ENCODE measurements at places on chromosomes 5 and 9.

DNA sequence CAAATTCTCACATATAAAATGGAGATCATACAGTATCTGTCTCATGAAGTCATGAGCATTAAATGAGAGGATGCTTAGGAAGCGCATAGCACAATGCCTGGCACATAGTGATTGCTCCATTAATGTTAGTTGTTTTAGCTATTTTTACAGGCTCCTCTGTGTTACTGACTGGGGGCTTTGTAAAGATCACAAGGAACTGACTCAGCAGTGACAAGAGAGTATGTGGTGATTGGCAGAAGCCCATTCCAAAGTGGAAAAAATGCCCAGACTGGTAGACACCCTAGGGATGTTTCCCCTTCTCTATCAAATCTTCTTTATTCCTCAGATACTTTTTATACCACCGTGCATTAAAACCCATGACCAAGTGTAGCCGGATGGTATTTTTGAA lies 33.5 kb downstream of the ABLIM3 start:
- no peak overlapping the region for H3K4me3 ChIP-seq
- no peak overlapping the region for H3K27ac ChIP-seq
- no peak for DNase-seq

DNA sequence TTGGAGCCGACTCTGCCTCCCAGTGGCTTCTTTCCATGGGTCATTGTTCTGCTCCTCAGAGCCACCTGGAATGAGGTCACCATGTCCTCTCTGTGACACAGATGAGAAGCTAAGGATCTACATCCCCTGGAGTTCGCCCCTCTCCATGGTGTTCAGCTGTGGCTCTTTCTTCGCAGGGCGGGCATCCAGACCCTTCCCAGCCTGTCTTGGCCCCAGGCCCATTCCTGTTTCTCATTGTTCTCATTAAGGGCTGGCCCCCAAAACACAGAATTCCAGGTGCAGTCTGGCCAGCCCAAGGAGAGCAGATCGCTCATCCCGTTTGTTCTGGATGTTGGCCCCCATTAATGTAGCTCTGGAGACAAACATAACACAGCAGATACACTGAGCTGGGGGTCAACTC lies 66.4 kb upstream of the COL15A1 start:
- H3K36me3 ChIP-seq, result no peaks in the 10 kb centered on the region
- H3K4me3 ChIP-seq, result no peak overlapping the region
- no peaks in the 10 kb centered on the region for H3K27me3 ChIP-seq

GRCh38 chr9:89915187-89915586 lies 310.4 kb downstream of the GADD45G start:
- H3K36me3 ChIP-seq, result no peaks in the 10 kb centered on the region
- H3K27me3 ChIP-seq, result no peaks in the 10 kb centered on the region
- H3K4me1 ChIP-seq, result no peaks in the 10 kb centered on the region
- H3K27ac ChIP-seq, result no peak overlapping the region
- no peak overlapping the region for H3K4me3 ChIP-seq
- DNase-seq, result no peak

DNA sequence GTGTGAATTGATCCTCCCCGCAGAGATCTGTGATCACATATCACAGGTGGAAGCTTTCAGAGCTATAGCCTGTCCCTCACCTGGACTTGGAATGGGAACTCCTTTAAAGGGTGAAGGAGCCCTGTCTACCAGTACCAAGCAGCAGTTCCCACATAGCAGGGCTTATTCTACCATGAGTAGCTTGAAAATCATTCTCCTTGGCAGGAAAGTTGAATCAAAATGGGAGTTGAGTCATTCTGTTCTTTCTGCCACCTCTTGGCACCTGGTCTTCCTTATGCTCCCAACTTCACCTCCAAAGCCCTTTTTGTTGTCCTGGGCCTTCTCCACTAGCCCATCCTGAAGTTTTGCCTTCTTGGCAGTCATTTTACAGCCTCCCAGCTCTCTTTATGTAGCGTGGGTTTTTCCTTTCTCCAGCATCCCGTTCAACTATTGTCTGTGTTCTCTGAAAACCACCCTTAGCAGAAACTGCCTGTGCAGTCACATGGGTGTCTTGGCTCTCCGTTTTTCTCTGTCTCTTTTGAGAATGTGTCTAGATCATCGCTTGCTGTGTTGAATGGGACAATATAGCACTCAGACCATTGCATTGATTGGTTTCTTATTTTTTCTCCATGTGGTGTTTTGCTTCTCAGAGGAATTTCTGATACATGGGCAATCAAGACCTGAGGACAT lies 222.2 kb downstream of the AOPEP start:
- peaks cover 33% of the 10 kb centered on the region for H3K4me1 ChIP-seq
- H3K36me3 ChIP-seq, result no peaks in the 10 kb centered on the region
- no peak for DNase-seq
- H3K4me3 ChIP-seq, result no peak overlapping the region
- no peak overlapping the region for H3K27ac ChIP-seq

DNA sequence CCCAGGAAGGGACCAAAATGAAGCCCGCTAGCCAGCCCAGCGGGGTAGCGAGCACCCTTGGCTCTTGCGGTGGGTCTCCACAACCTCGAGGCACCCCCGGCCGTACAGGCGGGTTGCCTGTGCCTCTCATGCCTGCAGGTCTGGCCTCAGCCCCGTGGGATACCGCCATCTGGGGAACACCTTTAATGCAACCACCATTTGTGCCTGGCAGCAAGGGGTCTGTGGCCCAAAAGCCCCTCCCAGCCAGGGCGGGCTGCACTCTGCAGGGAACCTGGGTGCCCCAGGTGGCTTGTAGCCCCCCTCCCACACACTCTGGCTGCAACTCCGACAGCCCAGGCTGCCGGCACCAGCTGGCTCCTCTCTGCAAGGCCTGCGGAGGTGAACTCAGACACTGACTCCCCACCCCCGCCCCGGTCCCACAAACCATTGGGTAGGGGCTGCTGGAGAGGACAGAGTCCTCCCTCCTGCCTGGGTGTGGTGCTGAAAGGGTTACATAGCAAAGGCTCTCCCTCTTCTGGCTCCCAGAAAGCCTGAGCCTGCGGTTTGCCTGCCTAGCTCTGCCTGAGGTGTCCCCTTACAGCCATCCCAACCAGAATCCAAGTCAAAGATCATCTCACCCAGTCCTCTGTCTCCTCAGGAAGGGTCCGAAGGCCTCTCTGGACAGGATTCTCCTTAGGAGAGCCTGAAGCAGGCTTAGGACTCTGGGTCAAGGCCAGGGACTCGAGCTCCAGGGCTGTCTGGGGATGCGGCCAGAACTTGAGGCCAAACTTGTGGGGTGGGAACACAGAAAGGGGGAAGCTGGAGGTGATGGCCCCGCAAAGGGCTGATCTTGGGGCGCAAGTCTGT lies 109.4 kb downstream of the PSD2 start:
- H3K4me3 ChIP-seq, result no peak overlapping the region
- H3K27me3 ChIP-seq, result peaks cover 36% of the 10 kb centered on the region
- H3K36me3 ChIP-seq, result no peaks in the 10 kb centered on the region
- no peak overlapping the region for H3K27ac ChIP-seq

GRCh38 chr9:68895741-68896478 lies 118.0 kb downstream of the PRKACG start:
- no peak overlapping the region for H3K27ac ChIP-seq
- H3K4me1 ChIP-seq, result peaks cover 34% of the 10 kb centered on the region
- peak; percentile 32 for DNase-seq
- peak overlapping the region; percentile 10 for H3K4me3 ChIP-seq
- no peaks in the 10 kb centered on the region for H3K27me3 ChIP-seq
- no peaks in the 10 kb centered on the region for H3K36me3 ChIP-seq

- H3K4me3 ChIP-seq, result no peak overlapping the region
- no peak for DNase-seq
- no peaks in the 10 kb centered on the region for H3K27me3 ChIP-seq
- no peak overlapping the region for H3K27ac ChIP-seq
Observed at GRCh38 chr5:65663804-65664521, 39.1 kb downstream of the SHLD3 start.

DNA sequence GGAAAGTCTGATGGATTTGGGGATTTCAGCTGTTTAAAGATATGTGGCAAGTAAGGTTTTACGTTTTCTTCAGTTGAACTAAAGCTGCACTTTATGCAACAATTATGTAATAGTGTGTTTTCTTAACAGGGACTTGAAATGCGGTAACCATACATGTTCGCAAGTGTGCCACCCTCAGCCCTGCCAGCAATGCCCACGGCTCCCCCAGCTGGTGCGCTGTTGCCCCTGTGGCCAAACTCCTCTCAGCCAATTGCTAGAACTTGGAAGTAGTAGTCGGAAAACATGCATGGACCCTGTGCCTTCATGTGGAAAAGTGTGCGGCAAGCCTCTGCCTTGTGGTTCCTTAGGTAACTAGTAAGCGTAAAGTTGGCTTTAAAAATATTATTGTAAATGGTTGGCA lies 28.5 kb downstream of the NFX1 start:
- no peak for DNase-seq
- peaks cover 72% of the 10 kb centered on the region for H3K36me3 ChIP-seq
- no peak overlapping the region for H3K27ac ChIP-seq
- no peaks in the 10 kb centered on the region for H3K4me1 ChIP-seq
- H3K4me3 ChIP-seq, result no peak overlapping the region
- no peaks in the 10 kb centered on the region for H3K27me3 ChIP-seq

GRCh38 chr5:28430565-28431178 lies 1392.3 kb upstream of the CDH9 start:
- H3K36me3 ChIP-seq, result no peaks in the 10 kb centered on the region
- DNase-seq, result no peak
- no peaks in the 10 kb centered on the region for H3K27me3 ChIP-seq
- H3K27ac ChIP-seq, result no peak overlapping the region
- no peak overlapping the region for H3K4me3 ChIP-seq

DNA sequence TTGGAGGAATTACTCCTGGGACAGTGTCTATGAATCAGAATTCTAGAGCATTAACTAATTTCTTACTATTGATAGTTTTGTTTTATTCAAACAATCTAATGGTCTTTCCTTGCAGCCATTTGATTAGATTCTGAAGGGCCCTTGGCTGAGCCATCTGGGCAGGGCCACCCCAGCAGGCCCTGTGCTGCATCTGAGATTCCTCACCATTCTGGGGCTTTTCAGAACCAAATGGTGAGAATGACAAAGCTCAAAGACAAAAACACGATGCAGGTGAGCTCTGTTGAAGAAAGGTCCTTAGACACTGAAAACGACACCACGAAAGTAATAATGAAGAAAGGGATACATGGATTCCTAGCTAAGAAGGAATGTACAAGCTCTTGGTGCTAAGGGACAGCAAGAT lies 321.0 kb upstream of the IRX4 start:
- DNase-seq, result no peak
- H3K27ac ChIP-seq, result no peak overlapping the region
- no peaks in the 10 kb centered on the region for H3K36me3 ChIP-seq
- H3K4me3 ChIP-seq, result no peak overlapping the region
- H3K27me3 ChIP-seq, result no peaks in the 10 kb centered on the region

GRCh38 chr5:87190687-87191086 lies 77.0 kb upstream of the RASA1 start:
- no peak overlapping the region for H3K4me3 ChIP-seq
- peaks cover 12% of the 10 kb centered on the region for H3K4me1 ChIP-seq
- H3K27ac ChIP-seq, result no peak overlapping the region
- H3K27me3 ChIP-seq, result no peaks in the 10 kb centered on the region
- DNase-seq, result no peak
- H3K36me3 ChIP-seq, result no peaks in the 10 kb centered on the region

GRCh38 chr5:74833537-74834266 lies 32.5 kb downstream of the FAM169A start:
- no peaks in the 10 kb centered on the region for H3K27me3 ChIP-seq
- H3K36me3 ChIP-seq, result no peaks in the 10 kb centered on the region
- DNase-seq, result no peak
- no peak overlapping the region for H3K27ac ChIP-seq
- H3K4me3 ChIP-seq, result no peak overlapping the region

DNA sequence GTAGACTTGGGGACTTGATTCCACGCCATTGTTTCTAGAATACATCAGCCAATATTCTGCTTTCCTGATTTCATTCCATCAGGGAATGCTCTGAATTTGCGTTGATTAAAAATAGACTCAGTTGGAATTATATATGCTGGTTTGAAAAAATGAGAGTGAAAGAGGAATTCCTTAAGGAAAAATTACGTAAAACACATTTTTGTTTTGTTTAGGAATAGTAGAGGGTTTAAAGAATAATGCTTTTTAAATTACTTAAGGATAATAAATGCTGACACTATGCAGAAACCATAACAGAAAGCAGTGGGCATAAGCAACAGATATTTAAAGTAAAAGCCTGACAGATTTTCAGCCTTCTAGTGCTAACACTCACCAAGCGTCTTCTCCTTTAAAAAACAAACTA lies 235.0 kb downstream of the ADAMTS6 start:
- H3K4me3 ChIP-seq, result no peak overlapping the region
- no peaks in the 10 kb centered on the region for H3K27me3 ChIP-seq
- H3K36me3 ChIP-seq, result no peaks in the 10 kb centered on the region
- DNase-seq, result no peak

DNA sequence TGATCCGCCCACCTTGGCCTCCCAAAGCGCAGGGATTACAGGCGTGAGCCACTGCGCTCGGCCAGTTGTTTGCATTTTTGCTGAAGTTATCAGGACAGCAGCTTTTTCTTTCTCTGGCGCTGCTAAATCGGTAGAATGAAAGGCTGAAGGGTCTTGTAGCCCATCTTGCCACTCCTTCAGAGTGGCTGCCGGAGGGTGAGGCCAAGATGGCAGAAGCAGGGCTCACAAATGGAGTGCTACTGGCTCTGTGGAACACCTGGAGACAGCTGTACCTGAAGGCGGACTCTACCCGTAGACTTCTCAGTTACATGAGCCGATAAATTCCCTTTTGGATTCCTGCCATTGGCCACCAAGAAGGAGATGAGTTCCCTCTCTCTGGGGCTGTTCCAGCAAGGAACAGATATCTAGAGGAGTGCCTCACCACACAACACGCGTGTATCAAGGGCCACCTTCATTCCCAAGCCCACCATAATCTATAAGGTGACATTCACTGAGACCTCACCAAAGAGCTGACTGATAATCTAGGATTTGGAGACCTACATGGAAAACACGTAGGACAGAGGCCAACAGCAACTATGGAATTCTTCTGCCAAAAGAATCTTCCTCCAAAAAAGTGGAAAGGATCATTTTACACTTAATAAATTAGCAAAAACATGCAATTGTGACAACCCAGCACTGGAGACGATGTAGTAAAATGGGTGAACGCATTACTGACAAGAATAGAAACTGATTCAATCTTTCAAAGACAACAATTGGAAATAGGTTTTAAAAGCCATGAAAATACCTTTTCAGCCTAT lies 21.8 kb downstream of the STK10 start:
- peaks cover 96% of the 10 kb centered on the region for H3K4me1 ChIP-seq
- H3K27me3 ChIP-seq, result no peaks in the 10 kb centered on the region
- no peak overlapping the region for H3K4me3 ChIP-seq
- no peak overlapping the region for H3K27ac ChIP-seq

- H3K4me3 ChIP-seq, result no peak overlapping the region
- DNase-seq, result no peak
- H3K36me3 ChIP-seq, result no peaks in the 10 kb centered on the region
- no peak overlapping the region for H3K27ac ChIP-seq
Observed at GRCh38 chr5:72691751-72692150, 124.7 kb upstream of the TNPO1 start.

DNA sequence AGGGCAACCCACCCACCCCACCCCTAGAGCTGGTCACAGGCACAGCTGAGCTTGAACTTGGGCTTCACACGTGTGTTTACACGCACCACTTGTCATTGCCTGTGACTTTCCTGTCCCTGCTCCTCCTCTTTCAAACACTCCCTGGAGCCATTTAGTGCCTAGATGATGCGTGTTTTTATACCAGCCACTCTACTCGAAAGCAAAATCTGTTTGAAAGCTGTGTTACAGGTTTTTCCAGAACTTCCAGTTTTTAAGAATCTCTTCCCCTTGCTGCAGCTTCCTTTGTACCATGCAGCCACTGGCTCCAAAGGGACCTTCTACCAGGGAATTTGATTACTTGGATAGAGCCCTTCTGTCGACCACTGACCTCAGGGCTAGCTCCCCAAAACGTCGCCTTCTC lies 78.8 kb upstream of the SPRY4 start:
- H3K4me3 ChIP-seq, result no peak overlapping the region
- DNase-seq, result no peak
- H3K36me3 ChIP-seq, result no peaks in the 10 kb centered on the region
- H3K27me3 ChIP-seq, result no peaks in the 10 kb centered on the region
- no peaks in the 10 kb centered on the region for H3K4me1 ChIP-seq
